ENCODE measurements at places on chromosomes 4 and X. TPM values are rescaled to one million over a fixed set of nuclear protein-coding genes. Genes with fewer than 3 reads are reported as not detected.

DNA sequence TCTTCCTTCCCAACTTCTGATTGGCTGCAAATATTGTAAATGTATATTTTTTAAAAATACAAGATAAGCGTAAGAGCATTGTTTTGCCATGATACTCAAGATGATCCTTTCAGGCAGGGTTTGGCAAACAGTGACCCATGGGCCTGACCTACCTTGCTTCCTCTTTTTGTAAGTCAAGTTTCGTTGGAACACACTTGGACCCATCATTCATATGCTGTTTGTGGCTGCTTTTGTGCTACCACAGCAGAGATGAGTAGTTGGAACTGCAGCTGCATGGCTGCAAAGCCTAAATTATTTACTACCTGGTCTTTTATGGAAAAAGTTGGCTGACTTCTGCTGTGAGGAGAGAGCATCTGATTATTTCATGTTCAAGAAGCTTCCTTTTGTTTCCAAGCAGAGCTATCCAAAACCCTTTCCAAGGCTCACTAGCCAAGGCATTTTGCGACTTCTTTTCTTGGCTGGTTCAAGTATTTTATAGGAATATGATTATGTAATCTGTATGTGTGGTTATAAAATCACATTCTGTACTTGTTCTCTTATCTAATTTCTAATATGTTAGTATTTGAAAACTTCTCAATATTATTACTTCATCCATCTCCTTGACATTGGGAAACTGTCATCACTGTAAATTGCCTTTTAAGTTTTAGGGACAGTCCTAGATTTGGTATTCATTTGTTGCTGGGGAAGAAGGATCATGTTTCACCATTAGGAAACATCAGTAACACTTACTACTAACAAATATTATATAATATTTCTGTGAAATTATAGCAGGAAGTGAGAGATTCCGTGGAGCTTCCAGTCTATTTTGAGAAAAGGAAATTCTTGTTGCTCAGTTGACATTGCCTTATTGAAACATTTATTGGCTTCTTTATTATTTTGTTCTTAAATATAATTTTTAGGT, 109.2 kb downstream of the ARHGAP10 start:
- no peak for DNase-seq

FAM50A gene
- total RNA-seq, result 35.4 TPM

DNA sequence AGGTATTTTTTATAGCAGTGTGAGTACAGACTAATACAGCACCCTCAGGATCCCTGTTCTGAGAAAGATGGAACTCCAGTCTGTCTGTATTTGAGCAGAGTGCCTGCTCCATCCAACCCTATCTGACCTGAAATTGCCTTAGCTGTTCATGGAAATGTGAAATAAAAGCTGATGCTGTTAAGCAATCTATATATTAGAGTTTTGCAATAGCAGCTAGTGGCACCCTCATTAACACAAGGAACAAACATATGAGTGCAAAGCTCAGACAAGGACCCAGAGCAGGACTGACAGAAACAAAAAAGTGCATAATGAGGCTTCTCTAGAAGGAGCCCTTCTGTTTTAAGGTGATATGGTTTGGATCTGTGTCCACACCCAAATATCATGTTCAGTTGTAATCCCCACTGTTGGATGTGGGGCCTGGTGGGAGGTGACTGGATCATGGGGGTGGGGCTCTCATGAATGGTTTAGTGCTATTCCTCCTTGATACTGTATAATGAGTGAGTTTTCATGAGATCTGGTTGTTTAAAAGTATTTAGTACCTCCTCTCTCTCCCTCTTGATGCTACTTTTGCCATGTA, 272.9 kb upstream of the KLF3 start:
- DNase-seq, result no peak

VCX3B gene
- not detected for total RNA-seq

DNA sequence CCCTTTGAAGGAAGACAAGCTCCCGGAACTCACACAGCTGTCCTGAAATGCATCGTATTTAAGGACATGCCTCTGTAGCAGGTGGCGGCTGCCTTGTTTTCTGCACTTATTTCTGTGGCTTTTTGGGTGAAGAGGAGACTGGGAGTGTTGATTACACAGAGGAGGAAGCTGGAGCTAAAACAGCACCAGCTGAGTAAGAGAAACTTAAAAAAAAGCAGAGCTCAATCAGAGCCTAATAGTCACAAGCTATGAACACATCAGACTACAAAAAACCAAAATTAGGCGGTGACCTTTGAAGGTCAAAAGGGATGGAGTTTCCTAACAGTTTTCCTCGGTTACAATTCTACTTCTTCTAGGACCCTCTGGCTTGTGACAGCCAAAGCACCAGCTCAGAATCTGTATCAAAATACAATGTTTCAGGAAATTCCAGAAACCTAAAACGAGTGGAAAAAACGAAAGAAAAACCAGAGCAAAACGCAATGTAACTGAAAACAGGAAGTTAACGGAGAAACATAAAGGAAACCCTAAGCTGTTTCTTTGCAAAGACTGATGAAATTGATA, 13.5 kb downstream of the PRKX start:
- DNase-seq, result no peak

GRCh38 chr4:73978886-73979285, 2.9 kb downstream of the PF4 start:
- no peak for DNase-seq

DNA sequence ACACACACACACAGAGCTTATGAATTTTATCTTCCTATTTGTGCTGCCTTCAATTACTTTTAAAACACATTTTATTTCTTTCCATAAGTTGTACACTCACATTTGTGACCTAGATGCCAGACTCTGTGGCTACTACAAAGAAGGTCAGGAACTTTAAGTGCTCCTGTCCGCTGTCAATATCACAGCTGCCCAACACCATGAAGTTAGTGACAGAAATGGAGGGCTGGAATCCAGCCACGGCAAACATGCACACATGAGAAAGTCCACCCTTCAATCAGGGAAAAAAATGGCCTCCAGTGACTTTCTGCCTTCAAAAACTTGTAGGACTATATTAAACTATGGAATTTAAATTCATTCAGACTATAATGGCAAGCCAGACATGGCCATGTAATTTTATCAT, 334.4 kb upstream of the FSTL5 start:
- DNase-seq, result no peak

All from MG63 (cell line).